ENCODE measurements at places on chromosomes 2 and 18.

GRCh38 chr2:137942037-137942832 is 22.0 kb upstream of the HNMT start:
- no peak for DNase-seq

DNA sequence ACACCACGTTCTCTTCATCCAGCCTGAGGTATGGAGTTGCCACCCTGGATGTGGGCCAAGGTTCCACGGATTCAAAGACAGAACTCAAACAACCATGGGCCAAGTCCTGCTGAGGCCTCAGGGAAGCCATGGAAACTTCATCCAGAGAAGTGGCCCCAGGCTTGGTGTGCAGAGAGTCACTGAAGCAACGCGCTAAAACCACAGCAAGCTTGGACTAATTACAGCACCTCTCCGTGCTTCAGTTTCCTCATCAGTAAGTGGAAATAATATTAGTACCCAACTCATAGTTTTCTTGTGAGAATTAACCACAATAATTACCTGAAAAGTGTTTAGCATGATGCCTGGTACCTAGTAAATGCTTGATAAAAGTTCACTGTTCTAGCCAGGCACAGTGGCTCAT is 19.2 kb upstream of the AP1S3 start:
- no peak for DNase-seq

DNA sequence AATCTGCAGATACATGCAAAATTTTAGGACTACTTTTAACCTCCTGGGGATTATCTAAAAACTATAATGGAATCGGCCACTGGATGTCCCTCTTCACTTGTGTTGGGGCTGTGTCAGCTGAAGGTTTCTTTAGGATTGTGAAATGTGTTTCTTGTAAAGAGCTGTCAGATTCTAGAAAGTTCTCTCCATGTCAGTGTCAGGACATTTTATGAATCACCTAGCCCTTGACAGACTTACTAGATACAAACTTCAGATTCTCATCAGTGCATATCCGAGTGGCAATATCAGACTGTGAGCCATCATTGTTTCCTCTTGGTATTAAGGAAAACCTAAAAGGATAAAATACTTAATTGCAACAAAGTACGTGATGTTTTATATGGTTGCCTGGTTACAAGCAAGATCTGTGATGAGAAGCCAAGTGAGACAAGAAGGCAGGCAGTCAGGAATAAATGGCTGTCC is 107.3 kb downstream of the CPS1 start:
- DNase-seq, result no peak

DNA sequence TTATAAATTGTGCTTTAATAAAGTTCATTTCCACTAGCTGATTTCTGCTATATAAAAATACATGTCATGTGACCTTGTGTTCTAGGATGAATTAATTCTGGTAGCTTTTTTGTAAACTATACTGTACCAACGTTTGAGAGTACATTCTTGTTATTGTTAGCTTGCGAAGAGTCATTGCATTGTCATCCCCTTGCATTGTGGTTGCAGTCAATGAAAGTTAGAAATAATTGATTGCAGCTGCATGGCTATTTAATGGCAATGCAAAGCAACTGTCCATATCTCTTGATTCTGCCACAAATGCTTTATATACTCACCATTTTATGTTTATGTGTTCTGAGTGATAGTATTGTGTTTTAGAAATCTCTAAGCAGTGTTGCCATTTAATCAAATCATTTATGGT is 91.6 kb downstream of the ZNF407 start:
- DNase-seq, result peak; percentile 80

DNA sequence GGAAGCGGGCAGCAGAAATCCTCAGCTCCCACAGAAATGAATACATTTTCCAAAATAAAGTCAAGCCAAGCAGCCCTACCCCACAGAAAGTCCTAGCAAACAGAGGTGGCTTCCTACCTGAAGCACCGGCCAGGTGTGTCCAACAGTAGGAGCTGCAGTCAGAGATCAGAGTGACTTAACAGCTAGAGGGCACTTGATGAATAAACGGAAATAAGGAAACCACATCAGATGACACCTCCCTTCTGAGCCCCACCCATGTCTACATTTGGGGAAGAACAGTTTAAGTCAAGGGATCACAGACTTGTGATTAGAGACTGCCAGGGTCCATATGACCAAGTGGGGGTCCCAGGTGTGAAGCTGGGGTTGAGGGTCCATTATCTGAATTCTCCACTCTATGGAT is at the start of gene CXCR1:
CXCR1 (minus strand) TSS at position 172 of the 400 bp plus-strand sequence. CDS start 1,751 bp downstream, outside the sequence.
- no peak for DNase-seq

DNA sequence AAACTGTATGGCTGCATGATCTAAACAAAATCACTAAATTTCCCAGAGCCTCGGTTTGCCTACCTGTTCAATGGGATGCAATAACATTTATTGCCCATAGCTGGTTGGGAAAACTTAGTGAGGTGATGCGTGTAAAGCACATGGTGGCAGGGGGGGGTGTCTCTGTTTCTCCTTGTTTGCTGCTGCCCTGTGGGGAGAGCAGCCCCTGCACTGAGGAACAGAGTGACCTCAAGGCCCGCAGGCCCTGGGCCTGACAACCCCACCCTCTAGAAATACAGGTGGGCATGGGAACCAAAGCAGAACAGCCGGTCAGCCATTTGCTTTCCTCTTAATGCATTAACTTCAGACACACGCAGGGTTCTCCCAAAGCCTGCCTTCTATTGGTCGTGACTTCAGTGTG is 55.1 kb upstream of the SLC66A3 start:
- no peak for DNase-seq

DNA sequence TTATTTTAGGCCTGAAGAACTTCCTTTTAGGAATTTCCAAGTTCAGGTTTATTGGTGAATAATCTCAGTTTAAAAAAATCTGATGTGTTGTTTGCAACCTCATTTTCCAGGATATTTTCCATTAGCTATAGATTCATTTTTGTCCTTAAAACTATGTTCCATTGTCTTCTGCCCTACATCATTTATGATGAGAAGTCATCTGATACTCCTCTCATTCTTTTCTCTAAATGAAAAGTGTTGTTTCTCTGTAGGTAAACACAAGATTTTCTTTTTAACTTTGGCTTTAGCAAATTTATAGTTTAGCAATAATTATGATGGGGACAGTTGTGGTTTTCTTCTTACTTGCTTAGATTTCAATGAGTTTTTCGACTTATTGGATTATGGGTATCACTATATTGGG is 427.3 kb downstream of the DCDC2C start:
- DNase-seq, result no peak

- no peak for DNase-seq
Measured at GRCh38 chr18:74463254-74463653, 6.1 kb upstream of the DIPK1C start.

GRCh38 chr2:119051263-119051662 is 107.3 kb downstream of the C1QL2 start:
- DNase-seq, result no peak

DNA sequence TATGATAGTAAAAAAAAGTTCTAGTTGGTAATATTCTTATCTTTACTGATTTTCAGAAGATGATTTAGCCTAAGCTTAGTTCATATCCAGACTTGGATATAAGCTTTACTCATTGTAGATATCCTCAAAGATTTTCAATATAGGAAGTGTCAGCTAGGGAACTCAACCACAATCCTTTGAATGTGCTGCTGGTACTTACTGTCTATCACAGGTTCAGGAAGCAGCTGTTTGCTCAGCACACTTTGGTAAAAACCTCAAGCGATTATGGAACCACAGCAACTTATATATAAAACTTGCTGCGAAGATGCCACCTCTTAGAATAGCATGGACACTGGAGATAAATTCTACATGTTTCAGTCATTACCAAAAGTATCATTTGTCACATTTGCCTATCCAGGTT is 60.1 kb upstream of the TNFRSF11A start:
- DNase-seq, result no peak

GRCh38 chr2:219416938-219417337 is 1.2 kb upstream of the DES start:
- no peak for DNase-seq

- DNase-seq, result no peak
Measured at GRCh38 chr2:32274289-32274688, 3.4 kb upstream of the YIPF4 start.

DNA sequence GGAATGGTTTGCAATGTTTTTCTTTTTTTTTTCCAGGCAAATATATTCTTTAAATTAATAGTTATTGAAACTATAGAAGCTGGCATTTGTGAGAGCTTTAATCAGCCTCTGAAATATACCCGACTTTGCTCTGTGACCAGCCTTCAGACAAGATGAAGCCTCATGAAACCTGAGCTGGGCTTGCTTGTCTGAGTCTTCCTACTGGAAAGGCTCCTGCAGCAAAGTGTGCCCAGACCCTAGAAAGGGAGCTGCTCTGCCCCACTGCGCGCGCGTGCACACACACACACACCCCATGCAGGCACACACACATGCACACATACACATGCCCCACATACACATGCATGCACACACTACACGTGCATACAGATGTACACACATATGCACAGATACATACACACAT is 203.3 kb upstream of the NT5C1B start:
- no peak for DNase-seq

DNA sequence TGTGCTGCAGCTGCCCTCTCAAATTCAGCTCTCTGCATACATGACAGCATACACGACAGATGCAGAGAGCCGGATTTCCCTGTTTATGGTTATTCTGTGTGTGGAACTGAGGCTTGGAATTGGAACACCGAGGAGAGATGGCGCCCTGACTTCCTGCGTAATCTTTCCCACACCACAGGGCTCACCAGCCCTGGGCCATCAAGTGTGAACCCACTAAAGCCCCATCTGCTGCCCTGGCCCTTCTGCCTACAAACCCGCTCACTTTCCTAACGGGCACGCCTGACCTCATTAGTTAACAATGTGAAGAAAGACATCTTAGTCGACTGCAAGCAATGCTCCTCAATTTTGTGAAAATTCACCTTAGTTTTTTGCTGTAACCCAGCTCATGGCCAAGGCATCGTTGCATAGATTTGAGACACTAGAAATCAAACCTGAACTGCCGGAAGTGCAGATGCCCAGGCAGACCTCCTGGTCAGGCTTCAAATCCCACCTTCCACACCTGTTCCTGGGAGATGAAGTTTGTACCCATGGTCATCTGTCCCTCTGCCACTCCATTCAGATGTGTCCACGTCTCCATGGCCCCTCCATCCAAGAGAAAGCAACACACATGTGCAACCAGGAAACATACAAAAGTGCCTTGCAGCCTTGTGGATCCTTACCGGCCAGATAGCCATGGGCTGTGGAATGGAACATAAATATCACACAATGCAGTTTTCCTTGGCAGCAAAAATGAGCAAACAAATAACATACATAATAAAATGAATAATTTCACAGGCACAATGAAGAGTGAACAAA is 5.0 kb upstream of the CIDEA start:
- DNase-seq, result no peak

GRCh38 chr2:7117076-7117475 is 199.9 kb downstream of the RNF144A start:
- DNase-seq, result no peak

- no peak for DNase-seq
Measured at GRCh38 chr18:7457262-7457661, 109.9 kb upstream of the PTPRM start.

- peak; percentile 5 for DNase-seq
Measured at GRCh38 chr2:2057125-2057721, 273.9 kb downstream of the MYT1L start.

GRCh38 chr2:145771525-145771924 is 1251.6 kb upstream of the ZEB2 start:
- DNase-seq, result no peak

DNA sequence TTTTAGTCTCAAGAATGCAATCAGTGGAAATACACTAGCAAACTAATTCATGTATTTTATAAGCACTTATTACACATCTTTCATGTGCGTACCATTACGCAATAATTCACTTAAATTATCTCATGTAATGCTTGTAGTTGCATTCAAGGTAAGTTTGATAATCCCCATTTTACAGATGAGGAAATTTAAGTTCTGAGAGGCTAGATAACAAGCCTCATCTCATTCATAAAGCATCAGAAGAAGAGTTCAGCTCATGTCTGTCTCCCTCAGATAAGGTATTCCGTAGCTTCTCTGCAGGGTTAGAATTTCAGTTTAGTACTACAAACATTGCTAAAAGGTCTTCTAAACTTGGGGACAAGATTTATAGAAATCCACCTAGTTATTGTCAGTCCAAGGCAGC is 47.8 kb downstream of the HNMT start:
- no peak for DNase-seq

- no peak for DNase-seq
Measured at GRCh38 chr2:232490221-232491138, 2.8 kb upstream of the ECEL1 start.

DNA sequence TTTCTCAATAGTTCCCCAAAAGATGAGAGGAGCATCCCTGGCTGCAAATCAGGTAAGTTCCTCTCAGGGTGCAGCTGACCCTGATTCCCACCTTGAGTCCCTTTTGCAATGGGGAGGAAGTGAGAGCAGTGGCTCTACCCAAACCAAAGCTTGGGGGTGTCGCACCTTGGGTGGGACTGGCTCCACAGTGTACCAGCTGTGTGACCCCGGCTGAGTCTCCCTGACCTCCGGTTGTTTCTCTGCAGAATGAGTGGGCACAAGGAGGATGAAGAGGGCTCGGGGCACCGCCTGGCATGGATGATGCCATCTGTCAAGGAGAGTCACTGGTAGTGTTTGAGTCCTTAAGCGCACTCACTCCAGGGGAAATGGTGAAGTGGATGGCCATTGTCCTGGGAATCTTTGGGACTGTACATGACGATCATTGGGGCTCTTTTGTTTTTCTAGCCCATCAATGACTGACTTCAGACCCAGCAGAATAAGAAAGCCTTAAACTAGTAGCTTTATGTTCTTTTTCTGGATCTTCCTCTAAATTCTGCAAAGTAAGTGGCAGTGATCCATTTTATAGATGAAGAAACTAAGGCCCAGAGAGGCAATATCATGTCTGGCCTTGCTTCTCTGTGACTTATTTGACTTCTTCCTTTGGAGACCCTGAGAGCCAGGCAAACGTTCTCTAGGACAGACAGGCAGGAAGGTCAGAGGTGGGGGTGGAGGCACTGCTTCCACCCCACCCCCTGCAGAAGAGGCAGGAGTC is 106.3 kb upstream of the ST3GAL5 start:
- DNase-seq, result no peak

- DNase-seq, result no peak
Measured at GRCh38 chr2:28129955-28130695, 239.6 kb downstream of the BABAM2 start.

GRCh38 chr2:40165509-40165844 is 286.4 kb downstream of the SLC8A1 start:
- peak; percentile 34 for DNase-seq

DNA sequence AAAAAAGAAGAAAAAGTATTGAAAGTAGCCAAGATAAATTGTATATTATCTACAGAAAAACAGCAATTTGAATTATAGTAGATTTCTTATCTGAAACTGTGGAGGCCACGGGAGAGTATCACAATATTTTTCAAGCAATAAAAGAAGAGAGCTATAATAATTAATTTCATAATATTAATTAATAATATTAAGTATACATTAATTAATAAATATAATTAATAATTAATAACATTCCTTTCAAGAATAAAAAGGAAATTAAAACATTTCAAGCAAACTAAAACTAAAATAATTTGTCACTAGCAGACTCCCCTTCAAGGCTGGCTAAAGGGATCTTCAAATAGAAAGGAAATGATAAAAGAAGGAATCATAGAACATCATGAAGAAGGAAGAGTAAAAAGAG is 372.7 kb upstream of the KYNU start:
- DNase-seq, result no peak
